Activated CD8-positive, alpha-beta memory T cell treated with anti-CD3 and anti-CD28 coated beads, Interleukin-2, amount 10 ng/mL, durations not matched to agents 7 days and 5 days (primary cell): ENCODE measurements at places on chromosomes 1 and 21.

- DNase-seq, result no peak
These were observed 31.7 kb downstream of the JAM2 start for GRCh38 chr21:25670726-25671125.

- DNase-seq, result no peak
These were observed 35.3 kb downstream of the DTL start for GRCh38 chr1:212070720-212071302.

DNA sequence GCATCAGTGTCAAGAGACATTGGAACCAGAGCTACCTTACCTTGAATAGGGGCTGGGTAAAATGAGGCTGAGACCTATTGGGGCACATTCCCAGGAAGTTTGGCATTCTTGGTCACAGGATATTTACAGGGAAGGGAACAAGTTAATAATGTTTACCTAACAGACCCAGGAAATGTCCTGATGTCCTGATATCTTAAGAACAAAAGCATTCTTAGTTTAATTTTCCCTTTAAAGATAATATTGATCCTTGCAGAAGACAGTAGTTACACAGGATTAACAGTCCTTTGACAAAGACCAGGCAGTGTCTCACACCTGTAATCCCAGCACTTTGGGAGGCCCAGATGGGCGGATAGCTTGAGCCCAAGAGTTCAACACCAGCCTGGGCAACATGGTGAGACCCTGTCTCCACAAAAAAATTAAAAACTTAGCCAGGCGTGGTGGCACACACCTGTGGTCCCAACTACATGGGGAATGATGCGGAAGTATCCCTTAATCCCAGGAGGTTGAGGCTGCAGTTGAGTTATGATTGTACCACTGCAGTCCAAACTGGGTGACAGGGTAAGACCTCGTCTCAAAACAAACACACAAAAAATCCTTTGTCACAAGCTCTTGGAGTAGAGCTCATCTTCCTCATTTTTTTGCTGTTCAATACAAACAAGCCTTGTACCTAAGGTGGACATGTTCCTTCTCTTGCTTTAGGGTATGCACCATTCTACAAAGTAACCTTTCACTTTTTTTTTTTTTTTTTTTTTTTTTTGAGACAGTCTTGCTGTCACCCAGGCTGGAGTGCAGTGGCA lies 1.3 kb upstream of the TOMM20 start:
- no peak for DNase-seq

- DNase-seq, result no peak
These were observed 41.7 kb downstream of the CD53 start for GRCh38 chr1:110914676-110915075.

- DNase-seq, result no peak
These were observed 2.9 kb downstream of the CD164L2 start for GRCh38 chr1:27380224-27380623.

DNA sequence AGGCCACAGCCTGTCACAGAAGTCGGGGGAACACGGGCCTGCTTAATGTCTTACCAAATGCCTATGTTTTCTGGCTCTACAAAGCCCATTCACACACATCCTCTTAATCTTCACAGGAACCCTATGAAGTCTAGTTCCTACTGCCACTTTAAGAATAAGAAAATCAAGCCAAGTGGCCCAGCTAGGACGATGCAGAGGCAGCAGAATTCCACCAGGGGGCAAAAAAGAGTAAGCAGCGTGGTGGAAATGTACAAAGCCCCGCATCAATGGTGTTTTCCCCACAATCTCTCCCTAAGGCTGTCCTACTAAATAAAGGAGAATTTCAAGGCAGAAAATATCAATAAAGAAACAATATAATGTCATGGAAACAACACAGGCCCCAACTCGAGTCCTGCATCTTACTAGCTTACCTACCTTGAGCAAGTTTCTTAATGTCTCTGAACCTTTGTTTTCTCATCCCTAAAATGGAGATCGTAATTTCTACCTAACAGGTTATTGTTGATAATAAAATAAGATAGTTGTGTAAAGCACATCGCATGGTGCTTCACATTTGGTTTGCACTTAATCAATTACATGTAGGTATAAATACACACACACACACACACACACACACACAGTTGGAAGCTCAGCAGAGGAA lies 21.4 kb downstream of the SEC16B start:
- no peak for DNase-seq

- DNase-seq, result no peak
These were observed 34.0 kb upstream of the KLHDC7A start for GRCh38 chr1:18446751-18447150.

- no peak for DNase-seq
These were observed 164.2 kb downstream of the CACNA1E start for GRCh38 chr1:181647314-181648035.

GRCh38 chr21:46474382-46474781 lies 15.7 kb downstream of the DIP2A start:
- DNase-seq, result no peak

GRCh38 chr1:85824066-85824840 lies 116.0 kb upstream of the ZNHIT6 start:
- DNase-seq, result no peak
